ENCODE measurements at places on chromosomes 2 and 18.

DNA sequence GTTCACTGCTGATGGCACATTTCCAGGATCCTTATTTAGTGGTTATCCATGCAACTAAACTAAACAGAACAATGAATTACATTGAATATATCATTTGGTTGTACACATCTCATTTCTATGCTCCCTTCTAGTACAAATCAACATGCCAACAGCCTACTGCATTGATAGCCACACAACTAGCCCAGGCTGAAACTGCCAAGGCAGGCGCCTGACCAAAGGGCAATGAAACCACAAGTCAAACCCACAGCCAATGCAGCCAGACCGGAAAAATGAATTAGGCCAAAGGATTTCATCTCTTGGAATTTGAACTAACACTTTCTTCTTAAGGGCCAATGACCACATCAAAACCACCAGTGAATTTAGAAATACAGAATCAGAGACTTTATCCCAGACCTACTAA, 196.4 kb downstream of the NOL4 start:
- DNase-seq = no peak

GRCh38 chr2:138712212-138712979, 67.8 kb downstream of the NXPH2 start:
- DNase-seq = no peak

- DNase-seq = no peak
Measured at GRCh38 chr2:63424329-63425078, 163.8 kb downstream of the WDPCP start.

DNA sequence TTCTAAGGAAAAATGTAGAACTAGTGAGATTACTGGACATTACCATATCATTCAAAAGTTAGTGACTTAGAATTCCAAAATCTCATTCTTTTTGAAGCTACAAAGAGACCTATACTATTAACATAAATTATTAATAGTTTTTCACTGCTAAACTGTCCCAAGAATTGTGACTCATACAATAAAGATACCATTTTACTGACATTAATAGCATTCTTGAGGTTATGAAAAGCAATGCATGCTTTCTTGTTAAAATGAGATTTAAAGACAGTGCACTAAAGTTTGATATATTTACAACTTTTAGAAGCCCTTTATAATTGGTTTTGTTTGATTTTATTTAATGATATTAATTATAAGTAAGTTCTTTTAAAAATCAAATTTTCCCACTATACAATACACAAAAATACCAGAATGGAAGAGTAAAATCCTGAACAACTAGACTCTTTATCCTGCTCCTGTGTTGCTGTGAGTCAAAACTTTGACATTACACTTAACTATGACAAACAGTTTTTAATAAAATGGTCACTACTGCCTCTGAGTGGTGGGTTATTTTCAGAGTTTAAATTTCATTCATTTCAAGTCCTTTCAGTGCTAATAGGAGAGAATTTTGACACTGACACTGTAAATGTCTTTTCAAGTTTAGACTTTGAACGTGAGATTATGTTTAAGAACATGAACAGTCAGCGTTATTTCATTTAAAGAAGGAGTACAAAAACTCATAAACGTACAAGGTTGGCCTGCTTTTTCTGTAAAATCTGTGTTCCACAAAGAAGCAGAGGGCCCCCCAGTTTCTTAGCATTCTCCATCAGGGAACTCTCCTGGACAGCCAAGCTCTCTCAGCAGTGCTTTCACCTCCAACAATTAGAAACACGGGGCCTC, 54.5 kb downstream of the FAM124B start:
- no peak for DNase-seq

DNA sequence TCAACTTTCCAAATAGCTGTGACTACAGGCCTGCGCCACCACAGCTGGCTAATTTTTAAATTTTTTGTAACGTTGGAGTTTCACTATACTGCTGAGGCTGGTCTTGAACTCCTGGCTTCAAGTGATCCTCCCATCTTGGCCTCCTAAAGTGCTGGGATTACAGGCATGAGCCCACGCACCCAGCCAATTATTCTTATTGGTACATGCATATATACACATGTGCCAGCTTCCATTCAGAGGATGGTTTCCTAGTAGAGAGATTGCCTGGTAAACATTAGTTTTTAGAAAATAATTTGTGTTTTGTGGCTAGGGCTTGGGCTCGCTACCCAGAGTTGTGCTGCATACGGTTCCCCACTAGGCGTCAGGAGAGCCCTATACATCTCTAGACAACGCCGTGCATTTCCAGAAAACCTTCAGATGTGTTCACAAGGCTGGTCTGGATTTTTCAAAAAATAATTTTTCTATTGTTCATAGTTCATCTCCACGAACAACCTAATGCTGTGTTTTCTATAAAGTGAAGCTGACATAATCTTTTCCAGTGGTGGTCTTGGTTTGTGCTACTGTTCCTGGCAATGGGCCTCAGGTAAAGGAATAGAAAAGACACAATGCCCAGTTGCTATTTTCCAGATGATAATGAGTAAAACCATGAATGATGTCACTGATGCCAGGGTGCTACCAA, 14.6 kb upstream of the AFG3L2 start:
- peak; percentile 28 for DNase-seq

DNA sequence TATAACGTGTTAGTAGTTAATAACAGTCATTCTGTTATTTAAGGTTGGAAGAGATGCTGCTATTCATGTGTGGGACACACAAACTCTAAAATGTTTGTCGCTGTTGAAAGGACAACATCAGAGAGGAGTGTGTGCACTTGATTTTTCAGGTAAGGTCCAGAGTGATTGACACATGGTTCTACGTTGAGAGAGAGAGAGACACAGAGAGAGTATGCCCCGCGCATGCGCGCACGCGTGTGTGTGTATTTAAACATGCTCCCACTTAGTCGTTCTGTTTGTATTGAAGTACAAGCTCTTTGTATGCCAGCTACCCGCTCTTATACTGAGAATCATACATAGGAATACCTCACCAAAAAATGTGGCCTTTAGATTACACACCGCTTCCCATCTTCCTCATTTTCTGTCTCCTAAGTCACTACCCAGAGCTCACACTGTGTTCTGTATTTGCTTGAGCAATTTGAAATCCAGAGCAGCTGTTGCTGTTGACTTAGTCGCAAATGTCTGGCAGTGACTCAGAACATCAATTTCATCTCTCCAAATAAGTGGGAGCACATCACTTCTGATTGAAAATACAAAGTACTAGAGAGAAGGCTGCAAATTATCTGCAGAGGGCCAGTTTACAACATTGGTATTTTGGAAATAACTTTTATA, 148.1 kb downstream of the EML6 start:
- no peak for DNase-seq

DNA sequence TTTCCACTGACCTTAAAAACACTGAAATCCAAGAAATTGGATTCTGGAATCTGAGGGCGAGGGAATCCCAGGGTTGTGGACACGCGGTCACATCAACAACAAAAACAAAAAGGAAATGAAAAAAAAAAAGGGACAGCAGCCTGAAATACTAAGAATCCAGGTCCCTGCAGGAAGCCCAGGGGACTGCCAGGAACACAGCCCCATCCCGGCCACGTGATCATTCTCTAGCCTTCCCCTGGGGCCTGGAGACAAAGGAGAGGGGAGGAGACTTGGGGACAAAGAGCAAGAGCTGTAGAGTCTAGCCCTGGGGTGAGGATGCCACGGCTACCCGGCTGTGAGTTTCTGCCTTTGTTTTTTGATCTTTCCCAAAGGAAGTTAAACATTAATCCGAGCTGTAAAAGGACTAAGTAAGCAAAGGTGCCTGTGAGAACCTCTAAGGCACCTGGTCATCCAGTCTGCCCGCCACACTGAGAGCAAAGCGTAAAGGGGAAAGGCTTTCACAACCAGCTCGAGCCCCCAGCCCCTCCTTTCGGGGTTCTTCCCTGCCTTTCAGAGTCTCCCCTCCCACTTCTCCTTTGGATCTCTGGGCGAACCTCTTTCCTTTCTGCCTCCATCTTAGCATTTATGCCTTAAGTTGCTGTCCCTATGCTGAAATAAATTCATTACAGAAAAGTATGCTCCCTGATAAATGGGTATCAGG, 57.9 kb upstream of the MSH2 start:
- DNase-seq = no peak

DNA sequence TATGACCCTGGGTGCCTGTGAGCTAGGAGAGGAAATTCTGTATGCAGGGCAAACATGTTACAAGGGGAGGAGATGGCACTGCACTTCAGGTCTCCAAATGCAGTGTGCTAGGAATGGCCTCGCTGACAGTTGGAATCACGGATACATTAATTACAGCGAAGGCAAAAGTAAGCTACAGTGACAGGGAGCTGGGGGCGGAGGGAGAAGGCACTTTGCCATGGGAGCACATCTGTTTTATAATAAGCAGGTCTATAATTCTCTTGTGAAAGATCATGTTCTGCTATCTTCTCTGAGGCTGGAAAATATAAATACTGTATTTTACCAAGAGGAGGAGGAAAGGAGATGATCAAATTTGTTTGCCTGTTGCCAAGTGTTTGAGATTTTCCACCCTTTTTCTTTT, 56.3 kb upstream of the FZD5 start:
- DNase-seq = no peak

- no peak for DNase-seq
Measured at GRCh38 chr18:22956226-22956625, 23.1 kb downstream of the RBBP8 start.

DNA sequence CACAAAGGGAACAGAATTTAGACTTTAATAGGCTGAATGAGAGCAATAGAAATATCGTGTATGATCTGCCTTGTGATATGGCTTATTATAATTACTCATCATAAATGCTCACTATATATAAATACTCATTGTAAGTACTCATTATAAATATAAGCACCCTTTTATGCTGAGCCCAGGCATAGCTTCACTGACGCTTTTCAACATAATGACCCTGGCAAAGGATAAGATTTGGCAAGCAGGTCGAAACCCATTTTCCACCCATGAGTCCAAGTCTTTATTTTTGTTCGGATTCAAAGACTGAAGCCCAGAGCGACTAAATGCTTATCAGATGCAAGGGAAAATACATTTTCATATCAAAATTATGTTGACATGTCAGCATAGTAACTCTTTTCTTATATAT, 500.4 kb downstream of the SLC4A3 start:
- DNase-seq = no peak

- DNase-seq = peak; percentile 40
Measured at GRCh38 chr2:73070643-73071359, 711 bp downstream of the SFXN5 start.

Data from CD8-positive, alpha-beta T cell (primary cell).